Colonic mucosa (tissue), 4 donors: ENCODE measurements at places on chromosomes 12 and 14. TPM values are rescaled to one million over a fixed set of nuclear protein-coding genes. Genes with fewer than 3 reads are reported as not detected.

GRCh38 chr12:104763168-104763805, 194.8 kb downstream of the SLC41A2 start:
- no peak for DNase-seq

DNA sequence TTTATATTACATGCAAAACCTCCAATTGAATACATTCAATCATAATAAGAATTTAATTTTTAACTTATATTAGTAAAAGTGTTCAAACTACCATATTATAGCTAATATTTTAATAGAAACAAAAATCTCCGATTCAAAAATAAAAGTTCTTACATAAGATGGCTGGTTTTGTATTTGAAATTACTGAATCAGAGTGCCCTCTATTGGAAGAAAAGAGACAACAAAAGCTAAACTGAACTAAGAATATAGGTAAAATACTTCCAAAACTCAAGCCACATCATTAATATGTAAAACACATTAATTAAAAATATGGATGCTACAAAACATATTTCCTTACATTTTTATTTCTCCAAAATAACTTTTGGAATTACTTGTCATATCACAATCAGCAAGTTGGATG, 120.3 kb downstream of the GARIN6 start:
- DNase-seq = no peak

DNA sequence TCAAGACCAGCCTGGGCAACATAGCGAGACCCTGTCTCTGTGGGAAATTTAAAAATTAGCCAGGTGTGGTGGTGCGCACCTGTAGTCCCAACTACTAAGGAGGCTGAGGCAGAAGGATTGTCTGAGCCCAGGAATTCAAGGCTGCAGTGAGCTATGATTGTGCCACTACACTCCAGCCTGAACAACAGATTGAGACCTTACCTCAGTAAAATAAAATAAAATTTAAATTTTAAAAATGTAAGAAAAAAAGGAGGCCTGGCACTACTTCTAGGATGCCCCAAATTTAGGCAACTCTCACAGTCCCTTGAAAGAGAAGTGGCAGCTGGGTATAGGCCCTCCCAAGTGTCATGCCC, 918 bp upstream of the INHBE start:
- no peak for DNase-seq

GRCh38 chr14:51396222-51396815, 156.3 kb downstream of the TMX1 start:
- no peak for DNase-seq

DNA sequence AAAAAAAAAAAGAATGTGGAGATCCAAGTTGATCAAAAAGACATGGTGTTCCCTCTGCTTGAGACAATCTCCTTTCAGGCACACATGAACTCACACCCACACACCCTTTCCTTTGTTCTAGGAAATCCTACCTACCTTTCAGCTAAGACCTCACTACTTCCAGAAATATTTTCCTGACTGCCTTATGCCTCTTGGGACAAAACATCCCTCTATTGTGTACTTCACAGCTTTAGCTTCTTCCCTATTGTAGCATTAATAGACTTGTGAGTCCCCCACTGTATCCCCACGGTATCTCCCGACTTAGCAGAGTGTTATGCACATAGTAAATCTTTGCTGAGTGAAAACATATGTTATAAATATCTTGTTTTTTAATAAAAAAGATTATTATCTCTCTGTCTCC, 44.9 kb upstream of the AEBP2 start:
- no peak for DNase-seq

The TEX22 gene
- 2.4 TPM for total RNA-seq

The ANKRD33 gene
- total RNA-seq = not detected

The APOF gene
- 0.15 TPM for total RNA-seq

The RHOJ gene
- total RNA-seq = 7.6 TPM

The ZC2HC1C gene
- 4.6 TPM for total RNA-seq
